ENCODE measurements at places on chromosomes 7 and 10.

GRCh38 chr10:87706731-87707130 lies 47.1 kb downstream of the PAPSS2 start:
- no peak for DNase-seq

- DNase-seq, result no peak
Measured at GRCh38 chr7:76049295-76049694, 1.4 kb downstream of the MDH2 start.

- DNase-seq, result no peak
Measured at GRCh38 chr7:16918288-16918895, 36.6 kb upstream of the AGR3 start.

DNA sequence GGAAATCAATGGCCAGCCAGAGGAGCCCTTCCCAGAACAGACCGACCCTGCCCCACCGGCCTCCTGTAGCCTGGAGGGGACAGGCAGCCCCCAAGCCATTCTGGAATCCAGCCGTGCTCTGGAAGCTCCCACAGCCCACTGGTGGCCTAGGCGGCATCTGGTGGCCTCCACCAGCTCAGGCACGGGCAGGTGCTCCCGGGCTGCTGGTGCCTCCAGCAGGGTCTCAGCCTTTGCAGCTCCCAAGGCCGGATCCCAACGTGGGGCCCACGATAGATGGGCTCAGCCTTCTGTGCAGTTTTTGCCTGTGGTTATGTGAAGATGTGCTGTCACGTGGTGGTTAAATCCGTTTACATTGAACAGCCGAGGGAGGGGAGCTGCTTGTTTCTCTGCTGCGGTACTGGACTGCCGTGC lies 44.4 kb downstream of the JAKMIP3 start:
- no peak for DNase-seq

DNA sequence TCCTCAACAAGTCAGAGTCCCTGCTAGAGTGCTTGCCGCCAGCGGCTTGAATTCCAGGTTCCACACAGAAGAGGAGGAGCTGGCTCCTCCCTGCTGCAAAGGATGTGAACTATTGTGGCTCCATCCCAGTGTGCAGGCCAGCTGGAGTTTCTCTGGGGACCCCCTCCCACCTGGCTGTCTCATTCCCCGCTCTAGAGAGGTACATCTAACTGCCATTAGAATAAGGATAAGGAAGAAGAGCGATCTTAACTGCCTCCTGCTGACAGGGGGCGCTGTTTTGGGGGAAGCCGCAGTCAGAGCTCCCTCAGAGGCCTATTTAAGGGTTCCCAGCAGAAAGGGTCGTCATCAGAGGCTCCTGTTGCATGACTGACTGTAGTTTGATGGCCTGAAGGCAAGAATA lies 40.8 kb upstream of the HECW1 start:
- no peak for DNase-seq

GRCh38 chr7:130010689-130011412 lies 40.3 kb downstream of the ZC3HC1 start:
- DNase-seq, result peak; percentile 79

GRCh38 chr7:143210541-143210940 lies 11.3 kb upstream of the TAS2R40 start:
- DNase-seq, result no peak

DNA sequence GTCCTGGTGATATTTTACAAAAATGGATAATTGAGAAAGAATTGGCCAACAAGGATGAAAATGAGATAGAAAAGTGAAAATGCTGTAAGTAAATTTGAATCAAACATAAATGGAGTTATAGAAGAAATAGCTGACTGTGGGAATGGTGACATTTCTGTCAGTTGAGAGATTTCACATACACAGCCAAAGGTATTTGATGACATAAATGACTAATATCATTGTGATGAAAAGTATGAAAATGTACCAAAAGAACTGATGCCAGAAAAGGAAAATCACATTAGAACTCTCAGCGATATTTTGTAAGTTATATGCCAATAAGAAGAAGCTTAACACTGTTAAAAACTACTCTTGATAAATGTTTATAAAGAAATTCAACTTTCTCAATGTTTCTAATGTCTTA lies 54.9 kb downstream of the TFPI2 start:
- DNase-seq, result no peak

- no peak for DNase-seq
Measured at GRCh38 chr7:66013938-66014337, 31.9 kb upstream of the GUSB start.

DNA sequence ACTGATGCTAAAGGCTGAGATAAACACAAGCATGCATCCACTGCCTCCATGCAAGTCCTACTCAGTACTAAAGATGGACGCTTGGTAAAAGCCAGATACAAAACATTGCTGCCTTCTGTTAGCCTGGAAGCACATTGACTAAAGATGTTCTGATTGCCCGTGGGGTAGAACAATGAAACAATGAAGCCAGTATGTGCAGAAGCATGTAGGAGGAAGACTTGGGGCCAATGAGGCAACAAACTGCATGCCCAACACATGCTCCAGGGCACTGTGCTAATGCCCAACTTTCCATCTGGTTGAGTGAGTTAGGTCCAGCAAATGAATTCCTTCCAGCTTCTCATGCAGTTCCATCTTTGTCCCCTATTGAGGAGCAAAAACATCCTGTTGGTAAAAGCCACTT lies 1245.5 kb downstream of the GATA3 start:
- DNase-seq, result no peak

- no peak for DNase-seq
Measured at GRCh38 chr10:42953684-42954674, 122.9 kb upstream of the RET start.

- no peak for DNase-seq
Measured at GRCh38 chr7:28410628-28411531, 1.4 kb upstream of the CREB5 start.

GRCh38 chr10:62764011-62764410 lies 40.5 kb upstream of the ADO start:
- no peak for DNase-seq

GRCh38 chr7:37365405-37365804 lies 83.3 kb downstream of the ELMO1 start:
- DNase-seq, result no peak

DNA sequence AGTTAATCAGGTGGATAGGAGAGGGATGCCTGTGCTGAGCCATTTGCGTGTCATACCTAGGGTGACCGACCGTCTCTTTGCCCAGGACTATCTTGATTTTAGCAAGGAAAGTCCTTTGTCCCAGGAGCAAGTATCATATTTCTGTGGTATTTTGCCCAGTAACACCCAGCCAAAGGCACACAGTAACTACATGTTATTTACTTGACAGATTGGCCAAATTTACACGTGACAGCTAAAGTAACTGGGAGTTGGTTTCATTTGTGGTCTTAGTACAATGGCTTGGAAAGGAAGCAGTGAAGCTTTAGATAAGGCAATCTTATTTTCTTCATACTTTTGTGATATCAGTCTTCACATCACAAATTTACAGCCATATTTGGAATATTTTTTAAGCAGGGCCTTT lies 142.1 kb downstream of the JCAD start:
- no peak for DNase-seq

DNA sequence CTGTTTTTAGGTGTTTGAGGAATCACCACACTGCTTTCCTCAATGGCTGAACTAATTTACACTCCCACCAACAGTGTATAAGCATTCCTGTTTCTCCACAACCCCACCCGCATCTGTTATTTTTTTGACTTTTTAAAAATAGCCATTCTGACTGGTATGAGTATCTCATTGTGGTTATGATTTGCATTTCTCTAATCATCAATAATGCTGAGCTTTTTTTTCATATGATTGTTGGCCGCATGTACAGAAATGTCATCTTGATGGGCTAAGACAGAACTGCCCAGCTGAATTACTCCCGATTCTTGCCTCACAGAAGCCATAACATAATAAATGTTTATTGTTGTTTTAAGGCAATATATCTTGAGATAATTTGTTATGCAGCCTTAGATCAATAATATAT lies 93.1 kb upstream of the DKK1 start:
- DNase-seq, result no peak

Measured in stimulated activated CD8-positive, alpha-beta memory T cell treated with anti-CD3 and anti-CD28 coated beads, Interleukin-4, amount 100 ng/mL, for 24 hours (primary cell).